ENCODE measurements at places on chromosomes 3 and 15.
A peak's percentile ranks its signal among the peaks of the same experiment; 100 is the strongest.

- no peak for DNase-seq
Measured at GRCh38 chr15:85690561-85691231, 104.0 kb downstream of the KLHL25 start.

GRCh38 chr3:136535906-136536305, 216.3 kb downstream of the STAG1 start:
- DNase-seq = no peak

DNA sequence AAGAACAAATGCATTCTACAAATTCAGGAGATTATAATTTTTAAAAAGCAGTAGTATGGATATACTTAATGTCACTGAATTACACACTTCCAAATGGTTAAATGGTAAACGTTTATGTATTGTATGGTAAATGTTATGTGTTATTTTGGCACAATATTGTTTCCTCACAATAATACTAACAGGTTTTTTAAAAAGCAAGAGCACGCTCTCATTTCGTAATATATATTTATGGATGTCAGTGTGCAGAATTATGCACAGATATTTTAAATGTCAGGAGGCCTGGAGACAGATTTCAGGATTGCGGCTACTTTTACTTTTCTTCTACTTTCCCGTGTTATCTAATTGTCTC, 533 bp downstream of the ZNF445 start:
- no peak for DNase-seq

- no peak for DNase-seq
Measured at GRCh38 chr3:136141291-136141785, 54.8 kb downstream of the MSL2 start.

GRCh38 chr3:191775451-191776233, 314.7 kb downstream of the PYDC2 start:
- no peak for DNase-seq

DNA sequence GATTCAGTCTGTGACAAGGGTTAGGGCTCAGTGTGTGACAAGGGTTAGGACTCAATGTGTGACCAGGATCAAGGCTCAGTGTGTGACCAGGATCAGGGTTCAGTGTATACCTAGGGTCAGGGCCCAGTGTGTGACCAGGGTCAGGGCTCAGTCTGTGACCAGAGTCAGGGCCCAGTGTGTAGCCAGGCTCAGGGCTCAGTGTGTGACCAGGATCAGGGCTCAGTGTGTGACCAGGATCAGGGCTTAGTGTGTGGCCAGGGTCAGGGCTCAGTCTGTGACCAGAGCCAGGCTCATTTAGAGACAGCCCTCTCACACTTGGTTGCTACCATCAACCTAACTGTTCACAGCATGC, 24.2 kb downstream of the LOXL1 start:
- no peak for DNase-seq

GRCh38 chr15:49737127-49737526, 116.3 kb downstream of the DTWD1 start:
- DNase-seq = no peak

GRCh38 chr15:78943692-78944091, 1.2 kb downstream of the CTSH start:
- no peak for DNase-seq

GRCh38 chr15:75107908-75108838, 84.8 kb downstream of the PPCDC start:
- no peak for DNase-seq

DNA sequence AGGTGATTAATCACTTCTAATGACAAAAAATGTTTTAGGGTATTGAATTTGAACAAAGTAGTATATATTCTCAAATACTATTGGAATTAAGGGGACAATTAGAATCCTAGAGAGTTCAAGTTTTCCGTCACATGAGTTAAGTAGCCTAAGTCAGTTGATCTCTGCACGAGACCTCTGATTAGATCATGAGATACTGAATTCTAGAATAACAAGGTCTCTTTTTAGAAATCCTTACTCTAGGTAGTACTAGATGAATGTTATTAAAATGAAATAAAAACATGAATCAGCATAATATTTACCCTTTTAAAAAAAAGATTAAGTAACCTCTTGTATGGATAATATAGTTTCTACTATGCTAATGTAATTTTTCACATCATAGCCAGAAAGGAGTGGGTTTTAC, 43.4 kb downstream of the MYO5A start:
- DNase-seq = no peak

- DNase-seq = no peak
Measured at GRCh38 chr3:29718661-29719065, 437.8 kb downstream of the RBMS3 start.

DNA sequence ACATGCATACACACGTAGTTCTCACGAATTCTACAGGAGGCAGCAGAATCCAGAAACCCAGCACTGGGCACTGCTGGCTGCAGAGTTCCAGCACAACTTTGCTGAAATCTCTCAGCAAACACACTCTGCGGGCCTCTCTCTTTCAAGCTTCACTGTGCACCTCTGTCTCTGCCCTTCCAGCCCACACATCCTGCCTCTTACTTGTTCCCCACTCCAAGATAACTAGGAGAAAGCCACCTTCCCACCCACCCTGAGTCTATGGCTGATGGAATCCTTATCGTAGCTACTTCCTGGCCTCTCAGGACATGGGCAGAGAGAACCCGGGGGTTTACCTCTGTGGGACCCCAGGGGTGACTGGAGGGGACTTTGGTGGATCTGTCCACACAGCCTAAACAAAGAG, 11.9 kb downstream of the ANP32A start:
- DNase-seq = no peak

- no peak for DNase-seq
Measured at GRCh38 chr3:117790235-117790987, 1080.8 kb downstream of the TUSC7 start.

GRCh38 chr3:99111235-99111634, 209.7 kb upstream of the DCBLD2 start:
- no peak for DNase-seq

DNA sequence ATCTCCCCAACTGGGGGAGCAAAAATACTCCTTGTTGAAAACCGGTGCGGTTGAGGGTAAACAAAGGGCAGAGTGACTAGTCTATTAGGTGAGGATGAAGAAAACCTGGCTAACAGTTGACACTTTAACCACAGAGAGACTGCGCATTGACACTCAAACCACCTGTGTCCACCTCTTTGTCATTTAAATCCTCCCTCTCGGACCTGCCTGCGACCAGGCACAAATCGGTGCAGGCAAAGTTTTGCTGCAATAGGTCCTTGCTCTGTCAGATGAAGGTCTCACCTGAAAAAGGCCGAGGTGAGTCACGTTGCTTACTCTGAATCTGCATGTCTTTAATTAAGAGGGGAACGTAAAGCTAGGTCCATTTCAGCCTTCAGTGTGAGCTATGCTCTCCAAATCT, 494.1 kb upstream of the DPPA4 start:
- DNase-seq = no peak

DNA sequence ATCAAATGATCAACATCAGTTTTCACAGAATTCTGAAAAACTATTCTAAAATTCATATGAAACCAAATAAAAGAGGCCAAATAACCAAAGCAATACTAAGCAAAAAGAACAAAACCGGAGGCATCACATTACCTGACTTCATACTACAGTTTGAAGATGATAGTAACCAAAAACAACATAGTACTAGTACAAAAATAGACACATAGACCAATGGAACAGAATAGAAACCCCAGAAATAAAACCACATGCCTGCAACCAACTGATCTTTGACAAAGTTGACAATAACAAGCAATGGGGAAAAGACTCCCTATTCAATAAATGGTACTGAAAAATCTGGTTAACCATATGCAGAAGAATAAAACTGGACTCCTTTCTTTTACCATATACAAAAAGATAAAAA, 75.7 kb upstream of the FXR1 start:
- DNase-seq = no peak

GRCh38 chr15:77326366-77326765, 93.5 kb downstream of the PEAK1 start:
- no peak for DNase-seq

- no peak for DNase-seq
Measured at GRCh38 chr3:146148468-146148931, 12.5 kb downstream of the PLOD2 start.

- peak; percentile 28 for DNase-seq
Measured at GRCh38 chr15:49918121-49918520, 200.9 kb downstream of the ATP8B4 start.

GRCh38 chr15:62541250-62541649, 376.2 kb upstream of the C2CD4B start:
- no peak for DNase-seq

- no peak for DNase-seq
Measured at GRCh38 chr15:90099072-90099867, 3.0 kb downstream of the IDH2 start.
